NCI-H2029 (cell line): ENCODE measurements at places on chromosomes 11 and 22.

- no peak for DNase-seq
Measured at GRCh38 chr11:17901481-17901880, 111.4 kb downstream of the SERGEF start.

- DNase-seq = no peak
Measured at GRCh38 chr11:121889186-121889585, 226.8 kb downstream of the BLID start.

DNA sequence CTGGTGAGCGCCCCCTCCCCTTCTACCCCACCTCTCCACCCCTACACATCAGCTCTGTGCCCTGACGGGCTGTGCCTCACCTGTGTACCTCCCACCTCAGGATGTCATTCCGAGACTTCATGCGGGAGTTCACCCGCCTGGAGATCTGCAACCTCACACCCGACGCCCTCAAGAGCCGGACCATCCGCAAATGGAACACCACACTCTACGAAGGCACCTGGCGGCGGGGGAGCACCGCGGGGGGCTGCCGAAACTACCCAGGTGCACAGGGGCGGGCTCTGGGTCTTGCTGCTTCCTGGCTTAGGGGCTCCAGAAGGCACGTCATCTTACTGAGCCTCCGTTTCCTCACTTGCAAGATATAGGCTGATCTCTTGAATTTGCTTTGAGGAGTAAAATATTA is 6.8 kb downstream of the CAPN1 start:
- DNase-seq = no peak

DNA sequence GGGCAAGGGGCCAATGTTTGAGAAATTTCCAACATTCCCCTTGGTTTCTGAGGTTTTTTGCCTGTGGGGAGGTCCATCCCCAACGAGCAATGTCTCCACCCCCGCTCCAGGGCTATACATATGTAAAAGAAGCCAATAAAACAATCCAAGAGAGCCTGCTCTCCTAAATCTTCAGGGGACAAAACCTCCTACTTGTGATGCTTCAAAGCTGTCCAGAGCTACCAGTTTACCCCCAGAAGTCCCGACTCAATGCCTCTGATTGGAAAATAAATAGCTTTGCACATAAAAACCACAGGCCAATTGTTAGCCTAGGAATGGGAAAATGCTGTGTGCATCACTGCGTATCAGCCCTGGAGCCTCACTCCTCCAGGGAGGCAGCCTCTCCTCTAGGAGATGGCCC is 66.0 kb upstream of the PAX6 start:
- DNase-seq = no peak

- DNase-seq = no peak
Measured at GRCh38 chr11:79047321-79047720, 393.5 kb downstream of the TENM4 start.

- no peak for DNase-seq
Measured at GRCh38 chr11:112801025-112801816, 160.0 kb upstream of the NCAM1 start.

- no peak for DNase-seq
Measured at GRCh38 chr11:80650966-80651365, 1210.1 kb upstream of the TENM4 start.

DNA sequence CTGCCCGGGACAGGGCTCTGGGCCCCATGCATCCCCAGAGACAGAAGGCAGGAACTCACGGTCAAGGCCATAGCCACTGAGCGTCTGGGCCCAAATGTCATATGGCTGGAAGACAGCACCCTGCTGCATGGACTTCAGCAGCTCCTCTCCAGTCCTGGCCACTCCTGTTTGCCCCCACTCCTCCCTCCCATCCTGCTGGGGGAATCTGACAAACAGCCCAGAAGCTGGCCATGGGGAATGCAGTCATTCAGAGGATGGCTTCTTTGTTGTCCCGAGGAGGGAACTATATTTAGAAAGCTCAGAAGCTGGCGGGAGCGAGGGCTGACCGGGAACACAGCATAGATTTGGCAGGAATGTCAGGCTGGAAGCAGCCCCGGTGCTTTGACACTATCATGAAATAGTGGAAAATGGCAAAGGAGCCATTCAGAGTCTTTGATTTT is 35.0 kb downstream of the DKK3 start:
- no peak for DNase-seq

DNA sequence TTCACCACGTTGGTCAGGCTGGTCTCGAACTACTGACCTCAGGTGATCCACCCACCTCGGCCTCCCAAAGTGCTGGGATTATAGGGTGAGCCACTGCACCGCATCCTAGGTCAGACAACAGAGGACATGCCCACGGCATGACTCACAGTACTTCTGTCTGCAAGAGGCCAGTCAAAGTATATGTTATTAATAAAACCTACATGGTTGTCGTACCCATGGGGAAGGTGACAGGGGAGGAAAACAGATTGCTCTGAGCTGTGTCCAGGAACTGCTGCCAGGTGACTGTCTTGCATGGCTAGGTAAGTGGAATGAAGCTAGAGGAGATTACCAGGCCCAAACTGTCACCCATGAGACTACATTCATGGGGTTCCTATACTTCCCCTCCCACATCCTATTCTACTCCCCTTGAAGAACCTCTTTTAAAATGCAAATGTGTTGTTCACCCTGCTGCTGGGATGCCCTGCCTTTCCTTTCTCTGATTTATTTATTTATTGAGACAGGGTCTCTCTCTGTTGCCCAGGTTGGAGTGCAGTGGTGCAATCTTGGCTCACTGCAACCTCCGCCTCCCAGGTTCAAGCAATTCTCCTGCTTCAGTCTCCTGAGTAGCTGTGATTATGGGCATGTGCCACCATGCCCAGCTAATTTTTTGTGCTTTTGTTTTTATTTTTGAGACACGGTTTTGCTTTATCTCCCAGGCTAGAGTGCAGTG is 2.0 kb upstream of the NLRX1 start:
- DNase-seq = no peak

GRCh38 chr11:104694259-104695064 is 203.8 kb downstream of the CASP12 start:
- no peak for DNase-seq

DNA sequence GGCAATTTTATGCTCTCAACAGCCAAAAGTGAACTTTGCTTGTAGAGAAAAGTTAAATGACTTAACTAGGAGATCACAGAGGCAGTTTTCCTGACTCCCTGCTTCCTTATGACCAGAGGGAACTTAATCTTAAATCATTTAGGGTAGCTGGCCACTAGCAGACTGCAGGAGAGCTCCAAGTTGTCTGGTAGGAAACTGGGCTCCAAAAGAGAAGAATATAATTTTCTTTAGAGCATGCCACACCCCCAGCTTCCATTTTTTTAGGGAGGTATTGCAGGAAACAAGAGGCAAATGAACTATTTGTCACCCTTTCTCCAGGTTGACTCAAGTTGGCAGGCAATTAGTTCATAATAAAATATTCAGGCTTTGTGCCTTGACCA is 2.6 kb downstream of the METTL15 start:
- DNase-seq = no peak

GRCh38 chr11:79744941-79745340 is 304.1 kb upstream of the TENM4 start:
- DNase-seq = no peak

- no peak for DNase-seq
Measured at GRCh38 chr22:42315392-42315756, 44.9 kb upstream of the TCF20 start.

DNA sequence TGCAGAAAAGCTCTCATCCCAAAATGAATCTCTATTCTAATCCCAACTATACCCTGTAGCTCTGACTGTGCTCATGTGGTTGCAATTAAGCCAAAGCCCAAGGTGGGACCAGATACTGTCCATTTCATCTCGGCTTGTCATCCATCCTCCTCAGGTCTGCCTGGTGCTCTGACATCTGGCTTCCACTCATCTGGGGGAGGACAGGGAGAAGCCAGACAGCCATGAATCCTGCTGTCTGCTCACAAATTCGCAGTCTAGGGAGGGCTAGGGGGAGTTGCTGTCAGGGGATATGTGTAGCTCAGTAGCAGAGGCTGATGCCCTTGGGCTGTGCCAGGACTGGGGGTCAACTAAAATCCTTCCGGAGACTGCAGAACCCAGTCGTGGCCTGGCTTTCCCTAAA is 167.1 kb downstream of the ETS1 start:
- DNase-seq = no peak

DNA sequence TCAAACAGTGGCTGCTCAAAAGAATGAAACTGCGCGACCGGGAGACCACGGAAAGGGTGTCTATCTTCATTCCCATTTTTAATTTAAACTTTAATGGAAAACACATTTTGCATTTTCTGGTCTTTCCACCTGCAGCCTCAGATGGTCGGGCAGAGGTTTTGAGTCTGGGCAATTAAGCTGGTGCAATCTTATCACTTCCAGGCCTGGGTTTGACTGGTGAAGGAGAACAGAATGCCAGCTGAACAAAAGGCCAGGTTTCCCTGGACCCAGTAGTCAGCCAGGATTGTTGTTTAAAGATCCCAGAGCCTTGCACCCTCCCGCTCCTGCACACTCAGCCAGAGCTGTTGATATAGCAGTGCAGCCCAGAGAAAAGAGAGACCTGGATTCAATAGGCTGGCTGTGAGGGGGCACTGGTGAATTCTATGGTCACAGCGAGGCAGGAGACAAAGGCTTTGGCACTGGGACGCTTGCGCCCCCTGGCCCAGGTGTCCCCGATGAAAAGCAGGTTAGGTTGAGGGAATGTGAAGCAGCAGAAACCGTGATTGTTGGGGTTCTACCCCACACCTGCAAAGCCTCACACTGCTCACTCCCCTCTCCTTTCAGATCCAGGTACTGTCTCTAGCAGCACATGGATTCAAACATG is 83.6 kb downstream of the FLI1 start:
- no peak for DNase-seq

DNA sequence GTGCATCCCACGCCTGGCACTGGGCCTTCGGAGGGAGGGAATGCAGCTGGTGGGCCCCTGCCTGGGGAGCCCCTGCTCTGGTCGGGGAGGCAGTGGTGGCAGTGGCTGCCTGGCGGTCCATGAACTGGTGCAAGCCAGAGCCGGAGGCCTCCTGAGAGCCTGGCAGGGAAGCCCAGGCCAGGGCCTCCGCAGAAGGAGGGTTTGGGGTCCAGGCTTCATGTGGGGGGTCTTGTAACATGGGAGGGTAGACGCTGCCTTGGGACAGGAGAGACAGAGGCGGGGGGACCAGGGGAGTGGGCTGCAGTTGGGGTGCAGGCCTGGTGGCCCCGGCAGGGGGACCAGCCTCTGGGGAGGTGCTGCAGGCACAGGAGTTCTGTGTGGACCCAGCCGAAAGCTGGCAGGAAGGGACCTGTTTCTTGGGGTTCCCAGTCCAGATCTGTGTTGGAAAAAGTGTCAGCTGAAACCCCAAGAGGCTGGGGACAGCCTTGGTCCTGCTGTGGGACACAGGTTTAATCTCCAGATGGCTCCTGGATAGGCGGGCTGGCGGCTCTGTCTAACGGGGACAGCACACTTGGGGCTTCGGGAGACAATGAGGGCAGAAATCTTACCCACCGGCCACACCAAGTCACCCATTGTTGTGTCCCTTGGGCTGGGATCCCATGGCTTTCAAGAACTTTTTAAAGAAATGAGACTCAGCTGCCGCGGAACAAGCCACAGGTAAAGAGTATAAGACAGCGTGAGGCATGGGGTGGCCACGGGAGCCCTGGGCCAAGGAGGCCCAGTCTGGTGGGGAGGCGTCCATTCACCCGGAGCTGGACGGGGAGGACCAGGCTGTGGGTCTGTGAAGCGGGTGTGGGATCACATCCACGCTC is 73.5 kb downstream of the KCNQ1 start:
- DNase-seq = no peak

- DNase-seq = no peak
Measured at GRCh38 chr11:66546368-66546965, at the start of gene ACTN3. TSS of gene ACTN3 (plus strand) at chr11:66546903. CDS start at chr11:66546938, 35 bp downstream.

DNA sequence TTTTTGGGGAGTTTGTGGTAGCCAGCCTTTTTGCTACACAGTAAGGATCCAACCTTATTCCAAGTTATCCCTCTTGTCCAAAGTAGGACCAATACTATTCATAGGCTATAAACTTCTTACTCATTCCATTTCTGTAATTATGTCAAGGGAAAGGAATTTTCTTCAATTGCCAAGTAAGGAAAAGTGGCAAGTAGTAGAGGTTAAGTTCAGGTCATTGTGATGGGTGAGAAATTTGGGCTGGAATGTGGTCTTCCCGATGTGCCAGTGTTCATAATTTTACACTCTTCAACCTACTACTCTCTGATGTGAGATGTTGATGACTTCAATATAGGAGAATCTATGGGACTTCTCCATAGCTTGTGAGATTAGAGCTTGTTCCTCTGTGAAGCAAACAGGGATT is 648.8 kb downstream of the METTL15 start:
- DNase-seq = no peak

DNA sequence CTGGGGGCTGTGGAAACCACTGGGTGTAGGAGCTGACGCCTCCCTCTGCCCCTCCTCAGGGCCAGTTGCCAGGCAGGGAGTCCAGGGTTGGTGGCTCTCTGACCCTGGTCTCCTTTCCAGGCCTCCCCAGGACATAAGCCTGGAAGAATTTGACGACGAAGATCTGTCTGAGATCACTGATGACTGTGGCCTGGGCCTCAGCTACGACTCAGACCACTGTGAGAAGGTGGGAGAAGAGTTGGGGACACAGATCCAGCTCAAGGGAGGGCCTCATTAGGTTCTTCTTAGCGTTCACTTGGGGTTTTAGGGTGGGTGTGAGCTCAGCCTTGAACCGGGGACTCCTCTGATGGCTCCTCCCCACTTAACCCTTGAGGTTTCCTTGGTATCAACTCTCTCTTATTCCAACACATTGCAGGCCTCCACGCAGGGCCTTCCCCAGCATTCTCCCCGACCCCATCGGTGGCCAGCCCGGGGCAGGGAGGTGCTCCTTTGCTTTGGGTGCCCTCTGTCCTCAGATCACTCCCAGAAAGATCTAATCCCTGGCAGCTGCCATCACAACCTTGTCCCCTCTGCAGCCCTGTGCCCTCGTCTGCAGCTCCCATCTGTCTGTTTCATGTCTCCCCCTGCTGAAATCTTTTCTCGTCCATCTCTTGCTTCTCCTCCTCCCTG is 1.2 kb downstream of the MAPK8IP2 start:
- no peak for DNase-seq

DNA sequence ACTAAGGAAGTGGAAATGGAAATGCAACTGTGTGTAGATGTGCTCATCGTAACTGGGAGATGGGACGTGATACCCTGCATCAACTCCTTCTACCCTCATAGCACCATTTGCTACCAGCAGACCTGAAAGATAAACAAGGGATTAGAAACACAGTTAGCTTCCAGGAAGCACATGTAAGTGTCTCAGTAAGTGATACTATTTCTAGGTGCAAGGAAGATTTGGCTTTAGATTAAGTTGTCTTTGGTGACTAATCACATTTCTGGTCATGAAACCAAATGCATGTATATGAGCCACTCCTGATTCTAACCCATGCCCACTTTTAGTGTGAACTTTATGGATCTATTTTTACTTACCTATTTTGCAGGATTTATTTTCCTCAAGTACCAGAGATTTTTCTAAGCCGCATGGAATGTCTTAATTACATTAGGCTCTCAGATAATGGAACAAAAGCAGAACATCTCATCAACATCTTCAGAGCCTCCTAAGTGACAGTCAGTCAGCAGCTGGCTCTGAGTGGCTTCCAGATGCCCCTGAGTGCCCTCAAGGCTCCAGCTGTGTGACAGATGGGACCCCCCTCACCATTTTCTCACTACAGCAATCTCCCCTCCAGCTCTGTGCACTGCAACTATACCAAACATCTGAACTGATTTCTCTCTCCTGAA is 21.2 kb downstream of the SLC5A12 start:
- no peak for DNase-seq

GRCh38 chr22:48396785-48397530 is 1430.7 kb downstream of the BRD1 start:
- no peak for DNase-seq

GRCh38 chr22:19876314-19876940 is 21.8 kb upstream of the GNB1L start:
- DNase-seq = no peak

GRCh38 chr11:5043380-5043779 is 2.9 kb upstream of the OR52J3 start:
- no peak for DNase-seq

GRCh38 chr11:3227568-3228444 is 4.4 kb downstream of the MRGPRE start:
- no peak for DNase-seq
